Activated CD4-positive, CD25-positive, alpha-beta regulatory T cell (primary cell): ENCODE measurements at places on chromosomes 12 and 14.

- DNase-seq: no peak
Observed at GRCh38 chr14:76271041-76271755, 104.7 kb upstream of the ESRRB start.

GRCh38 chr12:15672671-15673270, 116.4 kb downstream of the EPS8 start:
- no peak for DNase-seq

DNA sequence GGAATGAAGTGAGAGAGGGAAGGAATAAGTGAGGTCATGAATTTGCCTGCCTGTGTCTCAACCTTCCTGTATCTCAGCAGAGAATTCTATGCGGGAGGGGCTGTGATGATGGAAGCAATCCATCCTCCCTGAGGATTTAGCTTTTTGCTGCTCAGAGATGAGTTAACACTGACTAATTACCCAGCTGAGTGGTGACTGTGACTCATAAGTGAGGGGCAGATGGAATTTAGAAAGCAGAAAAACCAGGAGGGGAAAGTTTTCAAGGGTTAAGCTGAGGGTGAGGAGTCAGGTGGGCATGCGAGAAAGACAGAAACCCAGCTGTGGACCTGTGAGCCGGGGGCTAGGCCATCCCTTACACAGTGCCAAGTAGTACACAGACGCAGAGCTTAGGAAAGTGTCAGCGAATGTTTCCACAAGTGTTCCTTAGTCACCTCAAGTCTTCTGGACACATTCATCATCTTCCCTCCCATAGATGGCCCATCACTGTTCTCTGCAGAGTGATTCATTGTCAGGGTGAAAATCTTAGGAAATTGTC, 277.9 kb downstream of the IPO8 start:
- DNase-seq: no peak

DNA sequence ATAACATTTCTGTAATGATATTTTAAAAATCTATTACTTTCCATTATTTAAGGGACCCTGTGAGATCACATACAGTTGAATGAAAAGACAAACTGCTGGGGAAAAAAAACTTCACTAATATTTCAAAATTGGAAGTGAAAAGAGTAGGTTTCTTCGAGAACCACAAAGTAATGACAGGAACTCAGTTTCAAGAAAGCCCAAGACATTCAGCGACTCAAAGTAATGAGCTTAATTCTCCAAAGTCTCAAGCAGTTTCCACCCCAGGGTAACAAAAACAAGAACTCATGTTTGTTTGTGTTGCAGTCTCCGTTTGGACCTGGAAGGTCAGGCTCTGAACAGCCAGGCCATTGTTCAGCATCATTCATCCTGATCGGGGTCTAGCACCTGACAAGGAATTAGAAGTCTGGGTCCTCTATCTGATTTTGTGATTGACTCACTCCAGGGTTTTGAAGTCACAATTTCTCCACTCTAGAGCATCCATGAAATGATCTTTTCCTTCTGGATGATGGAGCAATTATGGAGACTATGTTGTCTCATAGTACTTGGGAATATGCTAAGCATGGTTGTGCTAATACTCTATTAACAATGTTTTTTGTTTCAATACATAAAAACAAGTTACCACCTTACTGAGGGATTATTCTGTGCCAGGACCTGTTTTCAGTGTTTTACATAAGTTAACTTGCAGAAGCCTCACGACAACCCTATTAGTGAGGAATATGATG, 126.9 kb downstream of the SLC25A21 start:
- DNase-seq: no peak

GRCh38 chr14:95111507-95112164, 45.7 kb downstream of the DICER1 start:
- DNase-seq: no peak

GRCh38 chr12:64995816-64996215, 125.3 kb downstream of the WIF1 start:
- no peak for DNase-seq

DNA sequence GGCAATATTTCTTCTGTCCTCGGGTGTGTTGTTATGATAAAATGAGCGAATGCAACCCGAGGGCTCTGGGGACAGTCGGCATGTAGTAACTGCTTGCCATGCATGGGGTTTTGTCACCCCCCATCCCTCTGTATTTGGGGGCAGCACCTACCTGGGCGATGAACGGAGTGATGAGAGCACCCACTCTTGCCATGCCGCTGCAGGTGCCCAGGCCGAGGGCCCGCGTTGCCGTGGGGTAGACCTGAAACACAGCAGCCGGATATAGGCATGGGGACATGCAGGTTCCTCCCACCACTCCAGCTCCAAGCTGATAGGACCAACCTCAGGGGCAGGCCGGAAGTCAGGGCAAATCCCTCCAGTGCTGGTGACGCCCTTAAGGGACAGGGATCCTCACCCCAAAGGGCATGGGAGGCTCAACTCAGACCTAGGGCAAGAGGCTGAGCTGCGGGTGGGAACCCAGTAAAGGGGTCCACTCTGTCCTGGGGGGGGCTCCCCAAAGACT, 35.8 kb downstream of the DAO start:
- DNase-seq: no peak

DNA sequence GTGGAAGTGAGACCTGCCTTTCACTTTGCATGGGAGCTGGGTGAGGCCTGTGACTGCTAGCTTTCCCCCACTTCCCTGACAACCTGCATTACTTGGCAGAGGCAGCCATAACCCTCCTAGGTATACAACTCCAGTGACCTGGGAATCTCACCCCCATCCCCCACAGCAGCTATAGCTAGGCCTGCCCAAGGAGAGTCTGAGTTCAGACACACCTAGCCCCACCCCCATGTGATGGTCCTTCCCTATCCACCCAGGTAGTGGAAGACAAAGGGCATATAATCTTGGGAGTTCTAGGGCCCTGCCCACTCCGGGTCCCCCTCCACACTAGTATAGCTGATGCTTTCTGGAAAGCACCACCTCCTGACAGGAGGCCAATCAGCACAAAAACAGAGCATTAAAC, 6.3 kb upstream of the STRAP start:
- DNase-seq: no peak

- DNase-seq: no peak
Observed at GRCh38 chr14:36817071-36817930, 155.6 kb downstream of the PAX9 start.
